Activated CD4-positive, alpha-beta T cell treated with anti-CD3 and anti-CD28 coated beads, Interleukin-2, amount 50 U/mL, for 24 hours (primary cell): ENCODE measurements at places on chromosomes 6 and 20.
A peak's percentile ranks its signal among the peaks of the same experiment; 100 is the strongest.

DNA sequence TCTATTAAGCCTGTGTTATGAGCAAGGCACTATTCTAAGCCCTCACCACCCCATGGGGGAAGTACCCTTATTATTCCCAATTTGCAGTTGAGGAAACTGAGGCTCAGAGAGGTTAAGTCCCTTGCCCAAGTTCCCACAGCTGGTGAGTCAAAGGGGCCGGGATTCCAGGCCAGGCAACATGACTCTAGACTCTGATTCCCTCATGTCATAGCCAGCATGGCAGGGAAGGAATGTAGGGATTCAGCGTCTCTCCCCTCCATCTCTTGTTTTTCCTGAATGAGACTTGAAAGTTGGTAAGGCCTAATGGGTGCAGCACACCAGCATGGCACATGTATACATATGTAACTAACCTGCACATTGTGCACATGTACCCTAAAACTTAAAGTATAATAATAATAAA lies 6.7 kb downstream of the C6orf132 start:
- DNase-seq: no peak

DNA sequence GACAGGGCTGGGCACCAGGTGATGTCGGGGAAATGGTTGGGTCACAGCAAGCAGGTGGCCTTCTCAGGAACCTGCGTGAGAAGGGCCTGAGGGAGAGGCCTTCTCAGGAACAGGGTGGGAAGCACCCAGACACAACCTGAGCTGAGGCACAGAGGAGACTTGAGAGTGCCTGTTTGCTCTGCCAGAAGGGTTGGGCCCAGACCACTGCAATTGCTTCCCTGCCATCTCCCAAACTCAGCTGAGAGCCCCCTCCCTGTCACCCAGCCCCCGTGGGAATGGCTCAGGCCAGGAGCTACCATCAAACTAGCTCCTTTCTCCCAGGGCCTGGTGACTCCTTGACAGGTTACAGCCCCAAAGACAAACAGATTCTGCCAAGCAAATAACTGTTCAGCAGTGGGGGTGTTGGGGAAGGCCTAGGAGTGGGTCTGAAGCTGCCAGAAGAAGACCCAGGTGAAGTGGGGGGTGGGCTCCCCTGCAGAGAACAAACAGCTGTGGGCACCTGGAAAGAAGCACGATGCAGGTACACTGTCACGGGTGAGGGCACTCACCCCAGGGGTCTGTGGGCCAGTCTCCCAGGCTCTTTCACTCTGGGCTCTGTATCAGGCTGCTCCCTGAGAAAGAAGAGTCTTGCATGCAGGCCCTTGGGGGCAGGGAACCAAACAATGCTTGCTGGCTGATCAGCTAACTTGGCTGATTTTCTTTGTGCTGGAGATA lies 30.4 kb upstream of the SPDEF start:
- no peak for DNase-seq

DNA sequence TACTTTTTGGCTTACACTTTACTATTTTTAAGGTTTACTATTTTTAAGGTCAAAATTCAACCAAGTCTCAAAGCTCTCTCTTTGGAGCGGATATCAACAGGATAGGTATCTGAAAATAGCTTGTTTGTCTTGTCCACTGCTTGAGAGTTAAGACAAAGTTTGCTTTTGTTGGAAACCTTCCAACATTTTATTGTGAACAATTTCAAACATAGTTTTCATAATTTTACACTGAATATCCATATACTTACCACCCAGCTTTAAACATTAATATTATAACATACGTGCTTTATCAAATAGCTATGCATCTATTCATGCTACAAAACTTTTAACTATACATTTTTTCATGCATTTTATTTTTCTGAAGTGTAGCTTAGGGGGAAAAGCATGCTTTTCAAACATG lies 109.9 kb downstream of the FYN start:
- no peak for DNase-seq

DNA sequence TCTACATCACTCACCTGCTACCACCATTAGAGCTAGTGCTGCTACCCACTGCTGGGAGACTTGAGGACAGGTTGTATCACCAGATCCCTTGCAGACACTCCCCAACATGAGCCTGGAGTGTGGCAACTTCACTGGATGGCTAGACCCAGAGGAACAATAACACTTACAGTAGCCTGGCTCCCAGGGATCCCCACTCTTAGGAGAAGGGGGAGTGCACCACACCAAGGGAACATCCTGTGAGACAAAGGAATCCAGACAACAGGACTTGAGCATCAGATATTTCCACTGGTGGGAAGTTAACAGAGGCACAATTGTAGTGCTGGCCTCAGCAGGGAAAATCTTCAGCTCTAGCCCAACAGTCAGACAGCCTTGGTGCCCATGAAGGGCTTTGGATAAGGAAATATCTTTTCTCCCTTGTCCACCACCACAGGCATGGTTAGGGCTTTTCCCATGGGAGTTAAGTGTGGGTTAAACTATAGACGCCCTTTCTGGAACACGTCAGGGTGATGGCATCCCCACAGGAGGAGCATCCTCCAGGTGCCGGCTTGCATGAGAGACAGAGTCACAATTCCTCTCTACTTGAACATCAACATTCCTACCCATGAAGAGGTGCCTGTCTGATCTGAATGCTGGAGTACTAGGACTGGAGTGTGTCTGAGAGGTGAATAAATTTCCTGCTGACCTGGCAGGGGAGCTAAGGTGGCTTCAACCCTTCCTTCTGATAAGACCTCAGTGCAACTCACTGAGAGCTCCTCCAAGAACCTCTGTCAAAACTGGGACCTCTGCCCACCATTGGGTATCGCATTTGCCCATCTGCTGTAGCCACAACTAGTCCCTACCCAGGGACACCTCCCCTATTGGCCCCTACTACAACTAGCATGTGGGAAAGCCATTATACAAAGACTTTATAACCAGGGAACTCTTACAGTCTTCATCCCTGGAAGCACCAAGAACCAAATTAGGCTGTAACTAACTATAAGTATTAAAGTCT lies 55.4 kb upstream of the SIRPG start:
- DNase-seq: no peak

DNA sequence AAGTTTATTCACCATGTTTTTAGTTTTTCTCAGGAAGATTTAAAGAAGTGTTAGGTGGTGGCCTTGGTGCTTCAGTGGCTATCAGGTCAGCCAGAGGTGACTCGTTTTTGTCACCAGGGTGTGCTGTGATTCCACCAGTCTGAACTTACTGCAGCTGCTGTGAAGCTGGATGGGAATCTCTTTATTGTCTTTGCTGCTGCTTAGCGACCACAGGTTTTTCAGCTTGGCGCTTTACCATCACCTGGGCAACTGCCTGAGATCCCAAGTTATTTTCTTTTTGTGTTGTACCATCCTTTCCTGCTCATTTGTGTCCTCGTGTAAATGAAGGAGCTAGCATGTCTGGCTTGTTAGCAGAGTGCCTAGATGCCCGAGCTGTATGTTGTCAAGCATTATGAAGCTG lies 146.9 kb downstream of the MACROD2 start:
- no peak for DNase-seq

DNA sequence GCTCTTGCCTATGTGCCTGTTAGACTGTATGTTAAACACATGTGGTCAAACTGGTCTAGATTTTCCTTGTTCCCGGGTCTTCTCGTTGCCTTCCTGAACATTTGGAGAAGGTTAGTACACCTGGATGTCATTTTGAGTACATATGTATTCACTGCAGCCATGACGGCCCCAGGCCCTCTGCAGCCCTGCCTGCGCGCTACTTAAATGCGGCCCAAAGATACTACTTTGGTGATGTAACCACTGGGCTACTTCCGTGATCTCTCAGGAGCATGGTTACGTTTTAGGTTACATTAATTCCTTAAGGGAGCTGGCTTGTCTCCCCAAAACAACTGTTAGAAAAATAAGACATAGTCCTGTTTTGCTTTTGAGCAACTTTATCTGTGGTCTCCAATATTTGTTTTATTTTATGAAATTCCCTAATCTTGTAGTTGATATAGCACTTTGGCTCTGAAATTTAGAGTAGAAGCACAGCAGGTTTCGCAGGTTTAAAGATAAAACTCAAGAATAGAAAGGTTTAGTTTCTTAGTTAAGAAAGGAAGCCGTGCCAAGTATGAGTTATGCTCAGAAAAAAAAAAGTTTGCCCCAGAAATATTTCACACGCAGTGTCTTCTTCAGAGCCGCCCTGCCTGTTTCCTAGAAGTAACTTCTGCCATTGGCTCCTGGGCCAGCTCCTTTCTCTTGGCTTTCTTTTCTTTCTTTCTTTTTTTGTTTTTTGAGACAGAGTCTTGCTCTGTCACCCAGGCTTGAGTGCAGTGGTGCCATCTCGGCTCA lies 38.1 kb downstream of the TIAM2 start:
- DNase-seq: no peak

- no peak for DNase-seq
These were observed 13.9 kb downstream of the AFDN start for GRCh38 chr6:167840526-167841179.

DNA sequence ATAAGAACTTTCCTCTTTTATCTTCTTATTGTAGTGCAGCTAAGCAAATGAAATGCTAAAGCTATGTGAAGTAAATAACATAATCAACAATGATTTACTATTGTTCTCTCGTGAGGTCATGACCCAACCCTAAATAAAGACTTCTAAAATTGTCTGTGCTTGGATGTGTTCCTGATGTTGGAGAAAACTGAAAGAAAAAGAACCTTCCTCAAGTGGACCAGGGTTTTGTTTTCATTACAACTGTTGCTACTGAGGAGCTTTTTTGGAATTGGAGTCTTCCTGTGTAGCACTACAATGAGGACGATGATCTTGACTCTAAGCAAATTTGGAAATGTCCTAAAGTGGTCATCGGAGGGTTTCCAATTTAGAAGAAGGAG lies 59.7 kb upstream of the SUPT3H start:
- no peak for DNase-seq

- no peak for DNase-seq
These were observed 8.6 kb upstream of the IP6K3 start for GRCh38 chr6:33755070-33755869.

DNA sequence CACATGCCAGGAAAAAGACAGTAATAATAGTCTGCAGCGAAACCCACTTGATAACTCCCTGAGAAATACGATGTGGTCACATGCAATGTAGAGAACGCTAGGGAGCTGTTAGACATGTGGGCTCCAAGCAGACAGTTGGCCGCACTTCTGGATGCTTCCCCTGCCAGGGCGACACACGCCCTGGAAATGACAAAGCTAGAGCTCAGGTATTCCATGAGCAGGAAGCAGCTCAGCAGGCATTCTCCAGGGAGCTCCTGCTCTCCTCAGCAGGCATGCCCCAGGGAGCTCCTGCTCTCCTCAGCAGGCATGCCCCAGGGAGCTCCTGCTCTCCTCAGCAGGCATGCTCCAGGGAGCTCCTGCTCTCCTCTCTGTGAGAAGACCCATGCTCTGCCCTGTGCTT lies 52.4 kb upstream of the NXT1 start:
- DNase-seq: no peak

DNA sequence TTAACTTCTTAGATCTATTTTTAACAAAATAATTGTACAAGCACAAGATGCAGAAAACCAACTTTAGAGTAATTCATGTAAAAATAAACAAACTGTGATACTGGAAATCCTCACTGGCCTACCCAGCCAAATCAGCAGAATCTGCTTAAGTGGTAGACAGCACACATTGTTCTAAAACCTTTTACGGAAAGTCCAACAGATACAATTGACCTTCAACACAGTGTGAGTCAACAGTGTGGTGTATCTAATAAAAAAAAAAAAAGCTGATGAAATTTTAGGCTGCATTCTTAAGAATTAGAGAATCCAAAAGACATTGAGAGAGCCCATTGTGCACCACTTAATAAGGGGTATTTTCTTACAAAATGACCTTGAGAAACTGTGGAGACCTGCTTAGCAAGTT lies 174.5 kb downstream of the COL21A1 start:
- no peak for DNase-seq

- no peak for DNase-seq
These were observed 33.0 kb downstream of the SYNJ2 start for GRCh38 chr6:158014505-158015187.

- DNase-seq: no peak
These were observed 77.6 kb downstream of the LIN28B start for GRCh38 chr6:105034470-105034869.

DNA sequence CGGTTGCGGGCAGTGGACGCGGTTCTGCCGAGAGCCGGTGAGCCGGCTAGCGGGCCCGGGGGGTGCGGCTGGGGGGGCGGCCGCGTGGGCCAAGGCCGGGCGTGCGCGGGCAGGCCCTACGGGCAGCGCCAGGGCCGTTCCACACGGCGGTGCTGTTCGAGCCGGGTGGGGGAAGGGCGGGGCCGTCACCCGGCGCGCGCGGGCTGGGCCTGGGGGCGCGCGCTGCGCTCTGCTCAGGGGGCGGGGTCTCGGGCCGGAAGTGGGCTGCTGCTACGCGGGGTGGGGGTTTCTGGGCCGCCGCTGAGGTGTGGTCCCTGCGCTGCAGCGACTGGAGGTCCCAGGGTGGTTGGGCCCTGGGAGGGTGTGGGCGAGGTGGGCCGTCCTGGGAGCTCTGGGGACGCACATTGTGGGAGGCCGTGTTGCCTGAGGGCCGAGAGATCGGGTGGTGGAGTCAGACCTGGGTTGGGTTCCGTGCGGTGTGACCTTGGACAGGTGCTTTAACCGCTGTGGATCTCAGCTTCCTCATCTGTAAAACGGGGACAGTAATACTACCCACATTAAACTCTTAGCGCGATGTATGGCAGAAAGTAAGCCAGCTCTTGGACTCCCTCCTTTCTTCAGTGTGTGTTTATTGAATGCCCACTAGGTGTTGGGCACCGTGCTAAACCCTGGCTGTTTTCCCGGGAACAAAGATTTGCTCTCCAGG lies 391 bp downstream of the MAPRE1 start:
- DNase-seq: peak; percentile 80

DNA sequence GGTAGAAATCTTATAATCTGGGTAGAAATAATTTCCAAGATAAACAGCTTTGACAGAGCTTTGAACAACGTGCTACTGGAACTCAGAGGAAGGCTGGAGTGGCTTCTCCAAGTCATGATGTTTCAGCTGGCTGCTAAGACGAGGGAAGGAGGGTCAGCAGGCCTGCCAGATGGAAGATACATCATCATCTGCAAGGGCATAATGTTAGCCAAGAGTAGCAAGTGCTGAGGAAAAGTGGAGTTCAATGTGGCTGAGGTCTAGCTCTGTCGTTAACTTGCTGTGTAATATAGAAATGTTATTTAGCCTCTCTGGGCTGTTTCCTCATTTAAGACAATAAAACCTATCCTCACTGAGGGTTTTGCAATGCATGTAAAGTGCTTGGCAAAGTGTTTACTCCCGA lies 35.1 kb downstream of the RGS17 start:
- DNase-seq: no peak

DNA sequence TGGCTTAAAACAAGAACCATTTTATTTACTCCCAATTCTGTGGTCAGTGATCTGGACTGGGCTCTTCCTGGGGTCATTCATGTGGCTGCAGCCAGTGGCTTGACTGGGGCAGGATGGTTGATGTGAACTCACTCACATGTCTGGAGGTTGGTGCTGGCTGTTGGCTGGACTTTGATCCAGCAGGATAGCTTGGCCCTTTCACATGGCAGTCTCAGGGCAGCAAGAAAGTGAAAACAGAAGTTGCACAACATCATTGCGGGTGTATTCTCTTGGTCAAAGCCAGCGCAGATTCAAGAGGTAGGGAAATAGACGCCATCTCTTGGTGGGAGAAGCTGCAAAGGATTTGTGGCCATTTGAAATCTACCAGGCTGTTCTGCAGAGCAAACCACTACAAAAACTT lies 77.2 kb downstream of the MDGA1 start:
- no peak for DNase-seq

- no peak for DNase-seq
These were observed 163.4 kb downstream of the MTFR2 start for GRCh38 chr6:136086686-136087085.

GRCh38 chr6:93927731-93928130 lies 508.4 kb upstream of the EPHA7 start:
- DNase-seq: no peak
